ENCODE measurements at places on chromosomes 3 and 15.

DNA sequence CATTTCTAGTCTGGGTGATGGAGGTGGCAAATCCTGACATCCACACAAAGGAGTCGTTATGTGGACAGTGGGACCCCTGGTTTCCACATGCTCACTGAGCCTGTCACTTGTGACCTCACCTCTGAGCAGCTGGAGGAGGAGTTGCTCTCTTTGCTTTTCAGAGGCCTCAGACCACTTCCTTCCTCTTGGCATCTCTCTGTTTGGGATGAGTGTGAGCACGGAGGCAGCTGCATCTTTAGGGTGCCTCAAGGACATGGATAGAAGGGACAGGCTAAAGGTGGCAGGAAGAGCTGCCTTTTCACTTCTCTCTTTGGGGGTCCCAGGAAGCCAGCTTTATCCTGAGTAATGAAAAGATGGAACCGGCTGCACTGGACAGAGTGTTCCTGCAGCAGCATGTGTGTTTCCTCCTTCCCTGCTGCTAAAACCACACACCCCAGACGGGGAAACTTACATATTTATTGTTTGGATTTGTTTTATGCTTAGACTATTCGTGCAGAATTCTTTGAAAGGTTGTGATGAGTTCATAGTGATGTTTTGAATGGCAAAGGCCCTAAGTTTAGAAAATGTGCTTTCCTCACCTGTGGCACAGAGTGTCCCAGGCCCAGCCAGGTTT lies 31.8 kb downstream of the GPR171 start:
- DNase-seq: no peak

- no peak for DNase-seq
These were observed 170.3 kb upstream of the CCDC54 start for GRCh38 chr3:107206945-107207344.

- DNase-seq: no peak
These were observed 73.0 kb upstream of the GAP43 start for GRCh38 chr3:115550285-115550761.

DNA sequence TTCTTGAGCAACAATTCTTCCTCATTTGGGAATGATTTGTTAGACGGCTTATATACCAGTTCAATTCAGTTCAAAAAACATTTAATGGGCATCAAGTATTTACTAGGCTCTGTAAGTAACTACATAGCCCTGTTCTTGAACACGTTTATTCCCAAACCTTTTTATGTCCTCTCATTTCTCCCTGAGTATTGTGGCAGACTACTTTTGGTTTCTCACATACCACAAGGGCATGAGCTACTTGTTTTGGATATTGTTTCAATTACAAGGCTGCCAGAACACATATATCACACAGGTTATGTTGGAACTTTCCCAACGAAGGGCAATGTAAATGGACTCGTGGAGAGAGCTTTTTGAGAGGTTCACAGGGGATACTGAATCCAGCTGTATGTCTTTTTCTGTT lies 363.8 kb upstream of the NAALADL2 start:
- no peak for DNase-seq

- peak; percentile 85 for DNase-seq
These were observed 21.7 kb upstream of the GMNC start for GRCh38 chr3:190883973-190884832.

Measured in SK-MEL-5 (cell line).